ENCODE measurements at places on chromosomes 2 and 18. TPM values are rescaled to one million over a fixed set of nuclear protein-coding genes. Genes with fewer than 3 reads are reported as not detected.

The DARS1 gene
- 39.5 TPM for total RNA-seq

The NRP2 gene
- 6.3 TPM for total RNA-seq

The HOXD10 gene
- 3.3 TPM for total RNA-seq

The DOK6 gene
- 0.71 TPM for total RNA-seq

The COMMD1 gene
- total RNA-seq, result 87.9 TPM

The PPP1R1C gene
- 16.4 TPM for total RNA-seq

The RBM43 gene
- total RNA-seq, result 8.6 TPM

The RNASEH1 gene
- total RNA-seq, result 24.6 TPM

The FEV gene
- total RNA-seq, result not detected

The CAPN14 gene
- total RNA-seq, result 0.47 TPM

The CASP10 gene
- total RNA-seq, result 10.4 TPM

The HSBP1L1 gene
- total RNA-seq, result 5.0 TPM

The NETO1 gene
- 5.5 TPM for total RNA-seq

The CPSF3 gene
- 54.4 TPM for total RNA-seq

The FARP2 gene
- total RNA-seq, result 78.1 TPM

The DCDC2C gene
- 12.1 TPM for total RNA-seq

The TMEM37 gene
- 7.0 TPM for total RNA-seq

The C2orf15 gene
- total RNA-seq, result 1.7 TPM

The ACOXL gene
- total RNA-seq, result 5.3 TPM

The CFAP221 gene
- total RNA-seq, result 62.4 TPM

The DOCK10 gene
- total RNA-seq, result 11.4 TPM

The DYNC2LI1 gene
- total RNA-seq, result 48.8 TPM

The REG3A gene
- not detected for total RNA-seq

The HTR2B gene
- 0.37 TPM for total RNA-seq

The OSGEPL1 gene
- total RNA-seq, result 15.7 TPM

The PROM2 gene
- 2.4 TPM for total RNA-seq

The MCEE gene
- total RNA-seq, result 14.6 TPM

The HNMT gene
- 15.7 TPM for total RNA-seq

The ZNF804A gene
- 0.50 TPM for total RNA-seq

The TMEFF2 gene
- 2.2 TPM for total RNA-seq

The GCG gene
- total RNA-seq, result not detected

The CGREF1 gene
- 11.1 TPM for total RNA-seq
